ENCODE measurements at places on chromosomes 1 and 21.
A peak's percentile ranks its signal among the peaks of the same experiment; 100 is the strongest.

GRCh38 chr1:29062157-29062942, 61.4 kb downstream of the TMEM200B start:
- no peak for DNase-seq
- H3K27me3 ChIP-seq = no peaks in the 10 kb centered on the region
- no peaks in the 10 kb centered on the region for H3K4me1 ChIP-seq
- no peak overlapping the region for H3K27ac ChIP-seq

DNA sequence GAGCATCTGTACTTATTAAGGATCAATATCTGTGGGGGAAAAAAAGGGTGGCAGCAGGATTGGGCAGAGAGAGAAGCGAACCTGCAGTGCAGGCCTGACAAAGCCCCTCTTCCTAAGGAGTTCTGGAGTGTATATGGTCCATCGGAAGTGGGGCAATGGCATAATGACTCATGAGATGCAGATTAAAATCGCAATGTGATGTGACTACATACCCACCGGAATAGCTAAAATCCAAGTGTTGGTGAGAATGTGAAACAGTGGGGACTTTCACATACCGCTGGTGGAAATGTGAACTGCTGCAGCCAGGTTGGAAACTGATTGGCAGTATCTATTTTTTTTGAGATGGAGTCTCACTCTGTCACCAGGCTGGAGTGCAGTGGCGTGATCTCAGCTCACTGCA, 8.2 kb upstream of the CREG1 start:
- H3K4me1 ChIP-seq = no peaks in the 10 kb centered on the region
- no peak overlapping the region for H3K27ac ChIP-seq
- no peaks in the 10 kb centered on the region for H3K36me3 ChIP-seq
- H3K4me3 ChIP-seq = no peak overlapping the region
- no peak for DNase-seq
- no peaks in the 10 kb centered on the region for H3K27me3 ChIP-seq

- H3K4me1 ChIP-seq = no peaks in the 10 kb centered on the region
- no peak for DNase-seq
- peaks cover 83% of the 10 kb centered on the region for H3K36me3 ChIP-seq
- H3K27ac ChIP-seq = no peak overlapping the region
- H3K27me3 ChIP-seq = no peaks in the 10 kb centered on the region
Observed at GRCh38 chr21:36338975-36339374, 19.0 kb downstream of the MORC3 start.

DNA sequence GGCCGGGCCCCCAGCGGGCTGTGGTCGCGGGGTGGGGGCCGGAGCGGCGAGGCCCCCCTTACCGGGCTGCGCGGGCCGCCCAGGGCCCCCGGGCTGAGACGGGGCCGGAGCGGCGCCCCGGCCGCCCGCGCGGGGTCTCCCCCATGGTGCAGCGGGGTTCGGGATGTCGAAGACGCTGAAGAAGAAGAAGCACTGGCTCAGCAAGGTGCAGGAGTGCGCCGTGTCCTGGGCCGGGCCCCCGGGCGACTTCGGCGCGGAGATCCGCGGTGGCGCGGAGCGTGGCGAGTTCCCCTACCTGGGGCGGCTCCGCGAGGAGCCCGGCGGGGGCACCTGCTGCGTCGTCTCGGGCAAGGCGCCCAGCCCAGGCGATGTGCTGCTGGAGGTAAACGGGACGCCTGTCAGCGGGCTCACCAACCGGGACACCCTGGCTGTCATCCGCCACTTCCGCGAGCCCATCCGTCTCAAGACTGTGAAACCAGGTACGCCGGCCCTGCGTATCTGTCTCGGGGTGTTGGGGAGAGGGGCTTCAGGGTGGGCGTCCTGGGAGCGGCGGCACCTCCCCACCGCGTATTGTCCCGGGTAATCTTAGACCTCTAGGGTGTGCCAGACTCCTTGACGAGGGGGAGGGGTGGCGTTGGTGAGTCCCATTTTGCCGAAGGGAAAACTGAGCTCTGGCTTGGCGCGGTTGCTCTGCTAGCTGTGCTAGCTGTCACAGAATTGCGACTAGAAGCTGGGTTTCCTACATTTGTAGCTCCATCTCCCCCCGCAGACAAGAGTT, 745 bp downstream of the MAGI3 start:
- H3K27me3 ChIP-seq = no peaks in the 10 kb centered on the region
- H3K4me1 ChIP-seq = peaks cover 56% of the 10 kb centered on the region
- DNase-seq = peak; percentile 19
- peak overlapping the region; percentile 86 for H3K4me3 ChIP-seq

- no peak for DNase-seq
- H3K4me3 ChIP-seq = no peak overlapping the region
- H3K27ac ChIP-seq = no peak overlapping the region
- H3K4me1 ChIP-seq = peaks cover 11% of the 10 kb centered on the region
Observed at GRCh38 chr1:85445906-85446305, 19.1 kb downstream of the DDAH1 start.

- DNase-seq = no peak
- H3K27ac ChIP-seq = no peak overlapping the region
- H3K36me3 ChIP-seq = no peaks in the 10 kb centered on the region
- H3K27me3 ChIP-seq = peaks cover 26% of the 10 kb centered on the region
- H3K4me1 ChIP-seq = peaks cover 11% of the 10 kb centered on the region
Observed at GRCh38 chr1:110130113-110130591, 17.9 kb downstream of the UBL4B start.

- no peaks in the 10 kb centered on the region for H3K27me3 ChIP-seq
- no peaks in the 10 kb centered on the region for H3K36me3 ChIP-seq
- no peak overlapping the region for H3K4me3 ChIP-seq
- no peak overlapping the region for H3K27ac ChIP-seq
- DNase-seq = no peak
Observed at GRCh38 chr1:174266476-174266875, 107.2 kb downstream of the RABGAP1L start.

- H3K36me3 ChIP-seq = no peaks in the 10 kb centered on the region
- H3K4me3 ChIP-seq = no peak overlapping the region
- no peaks in the 10 kb centered on the region for H3K27me3 ChIP-seq
- H3K27ac ChIP-seq = no peak overlapping the region
Observed at GRCh38 chr1:42777852-42778251, 6.9 kb upstream of the TMEM269 start.

- H3K4me1 ChIP-seq = no peaks in the 10 kb centered on the region
- DNase-seq = no peak
- no peak overlapping the region for H3K27ac ChIP-seq
- H3K27me3 ChIP-seq = peaks cover 36% of the 10 kb centered on the region
- H3K36me3 ChIP-seq = no peaks in the 10 kb centered on the region
Observed at GRCh38 chr1:200242110-200243041, 167.5 kb downstream of the ZNF281 start.

All from tibial nerve (tissue), 4 donors.